ENCODE measurements at places on chromosomes 12 and 14.

GRCh38 chr14:31244626-31245025, 37.0 kb upstream of the HECTD1 start:
- DNase-seq = no peak

DNA sequence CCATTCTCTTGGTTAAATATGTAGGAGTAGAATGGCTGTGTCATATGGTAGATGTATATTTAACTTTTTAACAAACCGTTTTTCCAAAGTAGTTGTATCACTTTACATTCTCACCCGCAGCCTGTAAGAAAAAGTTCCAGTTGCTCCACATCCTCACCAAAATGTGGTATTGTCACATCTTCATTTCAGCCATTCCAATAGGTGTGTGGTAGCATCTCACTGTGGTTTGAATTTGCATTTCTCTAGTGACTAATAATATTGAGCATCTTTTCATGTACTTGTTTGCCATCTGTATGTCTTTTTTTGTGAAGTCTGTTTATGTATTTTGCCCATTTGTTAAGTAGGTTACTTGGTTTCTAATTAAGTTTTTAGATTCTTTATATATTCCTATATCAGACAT, 78.6 kb downstream of the TBK1 start:
- no peak for DNase-seq

GRCh38 chr14:80906946-80907345, 34.6 kb downstream of the CEP128 start:
- no peak for DNase-seq

DNA sequence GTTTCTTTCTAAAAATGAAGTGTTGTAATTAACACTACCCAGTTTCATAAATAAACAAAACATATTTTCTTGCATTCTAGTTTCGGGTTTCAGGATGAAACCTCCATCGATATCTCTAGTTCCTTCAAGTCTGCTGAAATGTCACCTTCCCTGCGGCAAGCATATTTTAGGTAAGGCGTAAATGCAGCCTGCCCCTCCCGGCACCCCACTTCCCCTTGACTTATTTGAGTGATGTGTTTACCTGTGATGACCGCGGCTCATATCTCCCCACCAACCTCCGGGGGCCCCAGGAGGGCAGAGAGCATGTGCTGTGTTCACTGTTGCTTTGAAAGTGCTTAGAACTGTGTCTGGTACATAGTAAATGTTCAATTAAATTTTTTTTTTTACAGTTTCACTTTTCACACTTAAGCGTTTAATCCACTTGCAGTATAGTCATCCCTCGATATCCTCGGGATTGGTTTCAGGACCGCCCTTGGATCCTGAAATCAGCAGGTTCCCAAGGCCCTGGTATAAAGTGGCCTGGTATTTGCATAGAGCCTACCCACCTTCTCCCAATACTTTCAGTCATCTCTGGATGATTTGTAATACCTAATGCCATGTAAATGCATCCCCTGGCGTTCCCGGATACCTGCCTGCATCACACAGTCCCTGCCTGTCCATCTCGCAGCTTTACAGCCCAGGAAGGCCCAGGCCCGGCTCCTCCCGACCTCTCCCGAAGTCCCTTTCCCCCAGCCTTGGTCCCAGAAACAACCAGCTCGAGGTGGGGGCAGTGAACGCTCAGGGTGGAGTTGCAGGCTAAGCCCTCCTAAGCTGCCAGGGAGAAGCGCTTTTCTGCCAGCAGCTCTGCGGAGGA, 40.2 kb upstream of the FBRSL1 start:
- peak; percentile 40 for DNase-seq

GRCh38 chr14:34682787-34683321, 31.5 kb downstream of the CFL2 start:
- DNase-seq = no peak

DNA sequence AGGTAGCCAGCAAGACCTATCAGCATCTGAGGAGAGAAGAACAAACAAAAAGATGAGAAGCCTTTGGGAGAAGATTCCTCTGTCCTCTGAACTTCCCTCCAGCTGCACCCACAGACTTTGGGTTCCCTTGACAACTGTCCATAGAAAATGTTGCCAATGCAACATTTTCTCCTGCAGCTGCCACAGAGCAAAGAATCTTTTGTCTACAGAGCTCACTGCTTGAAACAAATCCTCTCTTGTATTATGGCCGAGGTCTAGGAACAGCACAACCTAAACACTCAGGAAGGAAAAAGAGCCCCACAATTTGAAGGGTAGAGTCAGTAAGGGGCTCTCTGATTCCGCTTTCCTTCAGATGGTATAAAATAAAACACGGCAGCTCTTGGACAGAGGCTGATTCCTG, 14.3 kb downstream of the POMT2 start:
- no peak for DNase-seq

DNA sequence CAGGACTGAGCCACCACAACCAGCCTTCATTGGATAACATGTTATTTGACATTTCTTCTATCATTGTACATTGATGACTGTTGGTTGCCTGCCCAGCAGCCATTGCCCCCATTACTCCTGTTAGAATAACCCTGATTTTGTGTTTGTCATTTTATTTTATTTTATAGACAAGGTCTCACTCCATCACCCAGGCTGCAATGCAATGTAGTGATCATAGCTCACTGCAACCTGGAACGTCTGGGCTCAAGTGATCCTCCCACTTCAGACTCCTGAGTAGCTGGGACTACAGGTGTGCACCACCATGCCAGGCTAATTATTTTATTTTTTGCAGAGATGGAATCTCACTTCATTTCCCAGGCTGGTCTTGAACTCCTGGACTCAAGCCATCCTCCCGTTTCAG, 33.2 kb upstream of the LTA4H start:
- DNase-seq = no peak

GRCh38 chr12:121990692-121991603, 30.7 kb upstream of the BCL7A start:
- DNase-seq = no peak

- no peak for DNase-seq
Measured at GRCh38 chr12:132907216-132907615, 19.8 kb upstream of the CHFR start.

GRCh38 chr12:51183816-51184215, 10.9 kb upstream of the TFCP2 start:
- DNase-seq = no peak

DNA sequence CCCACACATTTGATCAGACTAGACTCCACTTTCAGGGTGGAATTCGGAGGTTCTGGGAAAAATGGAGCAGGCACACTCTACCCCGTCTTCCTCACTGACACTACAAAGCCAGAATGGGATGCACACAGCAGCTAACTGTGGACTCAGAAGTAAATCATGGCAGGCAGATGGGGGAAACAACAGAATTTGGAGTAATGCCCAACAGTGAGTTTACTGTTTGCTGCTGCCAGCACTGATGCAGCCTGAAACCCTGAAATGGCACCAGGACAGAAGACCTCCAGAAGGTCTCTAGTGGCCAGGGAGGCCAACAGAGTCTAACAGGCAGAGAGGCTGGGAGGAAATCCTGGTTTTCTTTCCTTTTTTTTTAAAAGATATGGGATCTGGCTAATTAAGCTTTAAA, 24.6 kb downstream of the KCTD10 start:
- DNase-seq = no peak

DNA sequence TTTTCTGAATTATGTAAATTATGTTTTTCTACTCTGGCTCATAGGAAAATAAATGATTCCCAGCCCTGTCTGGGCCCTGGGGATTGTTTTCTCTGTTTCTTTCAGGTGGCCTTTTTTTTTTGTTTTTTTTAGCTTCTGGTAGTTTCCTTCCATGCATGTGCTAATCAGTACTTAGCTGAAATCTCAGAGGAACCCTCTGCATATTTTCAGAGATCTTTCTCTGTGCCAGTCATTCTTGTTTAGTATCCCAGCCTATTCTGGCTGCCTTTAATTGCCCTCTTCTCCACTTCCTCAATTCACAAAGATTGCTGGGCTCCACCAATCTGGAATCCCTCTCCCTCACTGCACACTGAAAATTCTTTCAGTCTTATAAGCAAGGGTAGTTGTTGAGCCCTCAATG, 46.9 kb downstream of the CNOT2 start:
- DNase-seq = no peak

GRCh38 chr12:50986966-50987737, 34.8 kb downstream of the HIGD1C start:
- peak; percentile 48 for DNase-seq

- DNase-seq = no peak
Measured at GRCh38 chr12:51082561-51083125, 753 bp downstream of the CSRNP2 start.

- DNase-seq = no peak
Measured at GRCh38 chr12:64170024-64170423, 52.1 kb downstream of the KICS2 start.

DNA sequence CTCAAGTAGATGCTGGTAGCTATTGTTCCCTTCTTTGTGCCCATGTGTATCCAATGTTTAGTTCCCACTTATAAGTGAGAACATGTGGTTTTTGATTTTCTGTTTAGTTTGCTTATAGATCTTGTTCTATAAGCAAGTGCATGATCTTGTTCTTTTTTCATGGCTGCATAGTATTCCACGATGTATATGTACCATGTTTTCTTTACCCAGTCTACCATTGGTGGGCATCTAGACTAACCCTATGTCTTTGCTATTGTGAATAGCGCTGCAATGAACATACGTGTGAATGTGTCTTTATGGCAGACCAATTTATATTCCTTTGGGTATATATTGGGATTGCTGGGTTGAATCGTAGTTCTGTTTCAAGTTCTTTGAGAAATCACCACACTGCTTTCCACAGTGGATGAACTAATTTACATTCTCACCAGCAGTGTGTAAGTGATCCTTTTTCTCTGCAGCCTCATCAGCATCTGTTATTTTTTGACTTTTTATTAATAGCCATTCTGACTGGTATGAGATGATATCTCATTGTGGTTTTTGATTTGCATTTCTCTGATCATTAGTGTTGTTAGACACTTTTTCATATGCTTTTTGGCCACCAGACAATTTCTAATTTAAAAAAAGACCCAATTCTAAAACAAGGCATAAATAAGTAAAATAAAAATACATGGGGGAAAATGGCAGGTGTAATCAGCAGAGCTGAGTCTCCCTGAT, 50.6 kb downstream of the CPM start:
- DNase-seq = no peak

Measured in CD4-positive, alpha-beta T cell treated with Interferon alpha-2 for 1 hour (primary cell).